ENCODE measurements at places on chromosomes 1 and 21.

DNA sequence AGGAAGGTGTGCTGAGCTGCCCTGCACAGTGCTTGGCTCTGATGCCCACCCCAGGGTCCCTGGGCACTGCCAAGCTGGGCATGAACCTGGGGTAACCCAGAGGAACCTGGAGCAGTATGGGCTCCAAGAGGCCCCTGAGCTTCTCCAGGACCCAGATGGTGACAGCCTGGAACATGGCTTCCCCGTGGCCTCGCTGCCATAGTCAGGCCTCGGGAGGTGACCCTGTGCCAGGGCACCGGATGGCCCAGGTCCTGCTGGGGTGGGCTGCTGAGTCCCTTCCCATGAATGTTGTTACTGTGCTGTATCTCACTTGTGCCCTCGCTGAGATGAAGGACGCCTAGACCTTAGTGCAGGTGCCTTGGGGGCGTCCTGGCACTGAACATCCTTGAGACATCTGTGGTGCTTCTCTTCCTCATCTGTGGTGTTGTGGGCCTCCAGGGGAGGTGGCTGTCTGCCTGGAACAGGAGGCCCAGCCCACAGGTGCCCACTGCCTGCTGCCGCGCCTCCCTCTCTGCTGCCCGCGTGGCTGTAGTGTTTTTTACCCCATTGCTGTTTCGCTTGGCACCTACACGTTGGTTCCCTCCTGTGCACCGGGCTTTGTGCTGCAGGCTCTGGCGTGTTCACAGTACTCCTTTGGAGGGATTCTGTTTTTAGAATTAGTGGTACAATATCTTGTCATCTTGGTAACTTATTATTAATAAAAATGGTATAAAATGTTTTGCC lies 160.3 kb downstream of the PCBP3 start:
- no peak for DNase-seq

- no peak for DNase-seq
These were observed 52.7 kb upstream of the CXADR start for GRCh38 chr21:17460094-17460493.

- no peak for DNase-seq
These were observed 38.5 kb upstream of the ZNHIT6 start for GRCh38 chr1:85746777-85747176.

DNA sequence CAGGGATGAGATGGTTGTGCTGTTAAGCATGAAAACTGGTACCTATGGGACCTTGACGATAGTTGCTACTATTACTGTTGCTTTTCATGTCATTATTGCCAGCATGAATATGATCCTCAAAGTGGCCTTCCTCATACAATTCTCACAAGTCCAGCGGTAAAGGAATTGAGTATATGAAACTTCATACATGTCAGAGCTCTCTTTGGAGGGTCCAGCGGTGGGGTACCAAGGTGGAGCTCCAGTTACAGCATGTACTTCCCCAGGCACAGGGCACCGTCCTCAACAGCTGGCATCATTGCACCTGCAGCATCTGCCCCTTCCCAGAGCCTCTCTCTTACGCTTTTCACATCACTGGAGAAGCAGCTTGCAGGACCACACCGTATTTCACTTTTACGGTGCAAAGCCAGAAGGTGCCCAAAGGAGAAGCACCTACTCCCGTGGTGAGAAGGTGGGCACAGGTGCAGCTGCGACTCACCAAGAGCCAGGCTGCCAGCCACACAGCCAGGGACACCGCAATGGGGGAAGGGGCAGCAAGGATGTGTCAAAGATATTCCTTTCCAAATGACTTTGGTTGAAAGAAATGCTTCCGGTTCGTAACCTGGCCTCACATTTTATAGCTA lies 166.4 kb upstream of the IRF2BP2 start:
- no peak for DNase-seq

- no peak for DNase-seq
These were observed 165.8 kb upstream of the JUN start for GRCh38 chr1:58949551-58950220.

- DNase-seq, result no peak
These were observed 33.3 kb downstream of the MORN1 start for GRCh38 chr1:2358072-2358471.

GRCh38 chr1:87903242-87903641 lies 574.6 kb downstream of the LMO4 start:
- no peak for DNase-seq

DNA sequence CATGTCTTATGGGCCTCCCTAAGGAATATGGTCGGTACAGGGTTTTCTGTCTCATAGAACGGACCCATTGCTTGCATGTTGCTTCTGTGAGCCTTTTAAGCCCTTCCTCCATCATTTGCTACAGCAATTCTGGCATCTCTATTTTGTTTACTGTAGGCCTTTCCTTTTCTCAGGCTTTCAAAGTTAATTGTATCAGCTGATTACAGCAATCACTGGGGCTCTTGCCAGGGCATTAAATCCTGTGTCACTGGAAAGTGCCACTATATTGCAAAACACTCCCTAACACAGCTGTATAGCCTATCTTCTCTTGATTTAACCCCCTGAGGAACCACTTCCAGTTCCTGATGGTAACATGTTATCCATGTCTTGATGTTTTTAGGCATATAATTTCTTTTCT lies 156.5 kb downstream of the PDE4B start:
- DNase-seq, result peak; percentile 57

DNA sequence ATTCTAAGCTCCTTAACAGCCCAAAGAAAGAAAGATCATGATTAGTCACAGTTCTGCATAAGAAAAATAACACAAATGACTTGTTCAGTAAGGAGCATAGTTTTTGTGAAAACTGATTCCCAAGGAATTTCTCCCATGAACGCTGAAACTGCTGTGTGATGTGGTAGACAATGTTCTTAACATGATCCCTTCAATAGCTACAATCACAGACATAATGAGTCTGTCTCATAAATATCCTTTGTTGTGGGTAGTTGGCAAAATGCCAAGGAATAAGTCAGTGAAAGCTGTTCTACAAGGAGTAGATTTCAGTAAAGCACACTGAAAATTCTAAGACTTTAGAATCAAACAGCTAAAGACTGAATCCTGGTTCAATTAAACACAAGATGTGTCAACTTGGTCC lies 404.8 kb downstream of the HLX start:
- DNase-seq, result peak; percentile 81

GRCh38 chr21:38990424-38990794 lies 184.7 kb downstream of the ETS2 start:
- no peak for DNase-seq

GRCh38 chr1:235617140-235617539 lies 32.4 kb downstream of the GNG4 start:
- DNase-seq, result no peak

- DNase-seq, result no peak
These were observed 16.9 kb upstream of the GLIS1 start for GRCh38 chr1:53755874-53756273.

GRCh38 chr1:25134801-25135461 lies 97.4 kb downstream of the SYF2 start:
- DNase-seq, result no peak

GRCh38 chr1:197917805-197918651 lies 856 bp downstream of the LHX9 start:
- DNase-seq, result no peak

DNA sequence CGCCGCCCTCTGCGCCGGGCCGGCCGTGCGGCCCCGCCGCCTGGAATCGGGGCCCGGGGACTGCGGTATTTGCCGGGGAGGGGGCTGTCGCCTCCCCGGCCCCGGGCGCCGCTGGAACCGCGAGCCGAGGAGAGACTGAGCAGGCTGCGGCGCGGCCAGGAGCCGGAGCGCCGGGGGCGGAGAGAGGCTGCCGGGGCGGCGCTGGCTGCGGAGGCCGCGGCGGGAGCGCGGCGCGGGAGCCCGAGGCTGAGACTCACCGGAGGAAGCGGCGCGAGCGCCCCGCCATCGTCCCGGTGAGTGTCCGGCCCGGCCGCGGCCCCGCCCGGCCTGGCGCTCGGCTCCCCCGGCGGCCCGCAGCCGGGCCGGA lies 746 bp downstream of the DYRK1A start:
- DNase-seq, result no peak

DNA sequence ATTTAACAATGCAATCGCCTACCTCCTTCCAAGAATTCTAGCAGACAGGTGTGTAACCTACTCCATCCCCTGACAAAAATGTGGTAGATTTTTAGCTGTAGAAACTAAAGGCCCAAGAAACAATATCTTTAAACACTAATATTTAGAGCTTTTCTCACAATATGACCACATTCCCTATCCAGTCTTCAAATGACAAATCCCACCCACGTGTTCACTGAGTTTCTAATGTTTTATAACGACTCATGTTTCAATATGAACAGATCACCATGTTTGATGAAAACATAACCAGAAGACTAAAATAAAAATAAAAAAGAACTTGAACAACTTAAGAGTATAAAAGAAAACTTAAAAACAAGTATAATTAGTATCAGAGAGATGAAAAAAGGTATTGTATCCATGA lies 24.6 kb downstream of the RSBN1 start:
- DNase-seq, result peak; percentile 36

- no peak for DNase-seq
These were observed 96.4 kb downstream of the PKN2 start for GRCh38 chr1:88780485-88780884.

GRCh38 chr1:194709439-194709838 lies 1523.0 kb upstream of the B3GALT2 start:
- no peak for DNase-seq

DNA sequence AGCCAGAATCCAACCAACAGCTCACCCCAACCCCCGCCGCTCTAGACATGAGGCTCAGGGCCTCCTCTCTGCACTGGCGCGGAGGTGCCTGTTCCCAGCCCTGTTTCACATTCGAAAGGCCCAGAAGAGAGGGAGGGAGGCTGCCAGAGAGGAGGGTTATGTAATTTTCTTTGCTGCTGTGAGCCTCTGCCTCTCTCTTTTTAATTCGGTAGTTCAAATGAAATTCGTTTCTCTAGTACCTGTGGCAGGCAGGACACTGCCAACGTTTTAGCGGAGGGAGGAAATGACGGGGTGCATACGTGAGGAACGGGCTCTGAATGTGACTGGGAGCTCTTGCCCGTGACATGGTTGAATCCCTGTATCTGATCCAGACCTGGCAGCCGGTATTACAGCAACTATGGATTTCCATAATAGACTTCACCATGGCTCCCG lies 9.4 kb downstream of the PRDM16 start:
- no peak for DNase-seq

GRCh38 chr1:9537863-9538668 lies 1.2 kb upstream of the SLC25A33 start:
- no peak for DNase-seq

GRCh38 chr1:165215676-165216075 lies 140.8 kb downstream of the LMX1A start:
- no peak for DNase-seq

- DNase-seq, result no peak
These were observed 272.9 kb upstream of the C1orf174 start for GRCh38 chr1:4172644-4173599.

GRCh38 chr1:29447368-29447767 lies 211.0 kb downstream of the PTPRU start:
- DNase-seq, result no peak

- DNase-seq, result peak; percentile 29
These were observed 38.8 kb downstream of the POFUT2 start for GRCh38 chr21:45248893-45249381.

DNA sequence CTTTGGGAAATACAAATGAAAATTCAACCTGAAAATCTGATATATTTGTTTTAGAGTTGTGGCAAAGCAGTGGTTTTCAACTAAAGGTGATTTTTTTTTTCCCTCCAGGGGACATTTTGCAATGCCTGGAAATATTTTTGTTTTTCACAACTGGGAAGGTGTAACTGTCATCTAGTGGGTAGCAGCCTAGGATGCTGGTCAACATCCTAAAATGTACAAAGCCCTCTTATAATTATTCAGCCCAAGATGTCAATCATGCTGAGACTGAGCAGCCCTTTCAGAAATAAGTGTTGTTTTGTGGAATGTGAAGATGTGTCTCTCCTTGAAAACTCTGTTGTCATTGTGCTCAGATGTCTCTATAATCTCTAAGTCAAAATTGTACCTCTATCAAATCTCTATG lies 95.2 kb upstream of the NCAM2 start:
- DNase-seq, result no peak

DNA sequence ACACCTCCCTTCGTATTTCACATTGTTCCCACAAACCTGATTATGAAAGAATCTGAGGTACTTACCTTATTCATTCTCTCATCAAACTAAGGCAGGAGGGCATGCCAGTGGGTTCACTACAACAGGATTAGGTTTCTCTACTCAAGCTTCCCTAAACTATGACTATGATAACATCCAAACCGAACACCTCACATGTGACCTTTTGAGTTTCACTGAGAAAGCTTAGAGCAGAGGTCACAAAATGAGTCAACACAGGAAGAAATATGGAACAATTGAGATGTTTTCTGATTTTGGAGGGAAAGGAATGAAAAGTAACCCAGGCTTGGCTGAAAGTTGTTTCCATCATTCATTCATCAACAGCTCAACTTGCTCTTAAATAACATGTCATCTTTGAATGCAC lies 24.1 kb downstream of the UBR4 start:
- no peak for DNase-seq

GRCh38 chr1:28378906-28379305 lies 9.4 kb downstream of the PHACTR4 start:
- no peak for DNase-seq

GRCh38 chr1:152777510-152778137 lies 2.7 kb downstream of the LCE1F start:
- DNase-seq, result peak; percentile 32

DNA sequence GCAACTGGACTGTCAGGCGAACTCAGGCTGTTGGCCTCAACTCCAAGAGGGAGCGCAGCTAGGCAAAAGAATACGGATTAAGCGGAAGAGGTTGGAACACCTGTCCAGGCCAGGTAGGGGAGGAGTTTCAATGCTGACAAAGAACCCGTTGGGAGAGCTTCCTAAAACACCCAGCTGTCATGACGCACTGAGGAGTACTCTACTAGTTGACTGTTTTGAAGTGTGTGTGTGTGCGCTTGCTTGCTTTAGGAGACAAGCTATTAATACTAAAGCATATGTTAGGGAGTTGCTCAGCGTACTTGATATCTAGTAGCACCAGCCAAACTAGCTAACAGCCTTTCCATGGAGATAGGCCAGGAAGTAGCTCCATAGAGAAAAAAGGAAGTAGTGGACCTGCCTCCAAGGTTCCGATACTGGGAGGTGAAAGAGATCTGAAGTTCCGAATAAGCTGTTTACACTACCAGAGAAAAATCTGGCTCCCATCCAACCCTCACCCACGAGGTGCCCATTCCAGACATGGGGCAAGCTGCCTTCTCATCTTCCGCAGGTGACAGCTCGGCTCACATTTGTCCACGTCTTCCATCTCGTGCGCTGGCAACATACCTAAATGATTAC lies 974 bp upstream of the FNBP1L start:
- DNase-seq, result peak; percentile 13

- peak; percentile 68 for DNase-seq
These were observed 13.5 kb upstream of the PPP1R8 start for GRCh38 chr1:27816921-27817630.

DNA sequence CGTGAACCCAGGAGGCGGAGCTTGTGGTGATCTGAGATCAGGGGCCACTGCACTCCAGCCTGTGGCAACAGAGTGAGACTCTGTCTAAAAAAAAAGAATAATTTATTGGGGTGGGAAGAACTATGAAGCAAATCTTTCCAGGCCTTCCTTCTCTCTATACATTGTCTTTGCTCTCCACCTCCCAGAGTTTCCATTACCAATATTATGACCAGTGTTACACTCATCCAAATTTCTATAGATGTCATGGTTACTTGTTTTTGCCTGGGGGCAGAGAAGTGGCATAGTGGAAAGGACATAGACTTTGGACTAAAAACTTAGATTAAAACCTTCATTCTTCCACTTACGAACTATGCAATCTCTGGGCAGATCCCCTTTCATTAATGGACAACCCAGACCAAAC lies 10.1 kb downstream of the FASLG start:
- no peak for DNase-seq

- no peak for DNase-seq
These were observed 10.0 kb downstream of the GALNT2 start for GRCh38 chr1:230077011-230077410.

- no peak for DNase-seq
These were observed 860.8 kb upstream of the B3GALT2 start for GRCh38 chr1:194047206-194047605.

Data from fibroblast of mammary gland (primary cell).